T1000 (cell line): ENCODE measurements at places on chromosomes 6 and 20.

DNA sequence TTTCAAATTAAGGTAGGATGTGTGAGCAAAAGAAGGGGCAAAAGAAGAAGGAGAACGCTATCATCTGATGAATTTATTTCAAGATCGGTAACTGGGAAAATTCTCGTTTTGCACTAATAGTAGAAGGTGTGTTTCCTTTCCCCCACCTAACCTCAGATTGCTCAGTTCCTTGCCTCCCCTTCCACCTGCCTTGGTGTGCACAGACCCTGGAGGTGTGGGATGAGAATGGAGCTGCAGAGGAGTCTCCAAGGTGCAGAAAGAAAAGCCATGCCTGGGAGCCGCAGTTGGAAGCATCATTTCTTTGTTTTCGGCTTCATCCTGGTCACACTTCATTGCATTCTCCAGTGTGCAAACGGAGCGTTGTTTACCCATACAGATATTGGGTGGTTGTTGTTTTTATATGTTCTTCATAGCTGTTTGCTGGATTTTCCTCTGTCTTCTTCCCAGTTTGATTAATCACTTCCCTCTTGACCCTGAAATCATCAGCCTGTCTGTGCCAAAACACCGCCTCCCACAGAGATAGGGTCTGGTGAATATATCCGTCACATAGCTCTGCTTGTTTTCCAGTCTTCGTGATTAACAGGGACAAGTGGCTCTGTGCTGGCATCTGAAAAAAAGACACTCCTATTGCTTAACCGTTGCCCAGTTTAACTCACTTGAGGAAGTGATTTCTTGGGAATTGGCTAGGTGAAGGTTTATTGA lies 40.2 kb upstream of the NEDD9 start:
- DNase-seq: no peak

- no peak for DNase-seq
Measured at GRCh38 chr20:24473435-24474223, 4.2 kb downstream of the SYNDIG1 start.

GRCh38 chr6:83462524-83462923 lies 31.7 kb upstream of the ME1 start:
- DNase-seq: no peak

- no peak for DNase-seq
Measured at GRCh38 chr6:27608916-27609883, 136.3 kb upstream of the ZNF184 start.

DNA sequence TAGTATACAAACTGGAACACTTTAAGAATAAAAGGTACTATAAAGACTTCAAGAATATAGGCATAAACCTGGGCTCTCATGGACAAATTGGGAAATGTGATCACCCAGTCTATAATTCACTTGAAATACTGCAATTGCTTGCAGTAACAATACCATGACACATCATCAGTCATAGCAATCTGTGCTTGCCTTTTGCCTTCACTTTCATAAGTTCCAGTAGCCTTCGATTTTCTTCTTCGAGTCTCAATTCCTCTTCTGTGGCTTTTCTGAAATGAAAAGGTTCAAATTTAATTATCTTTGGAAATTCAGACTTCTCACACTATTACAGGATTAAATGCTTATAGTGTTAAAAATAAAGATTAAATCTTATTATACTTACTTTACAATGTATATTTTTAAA lies 96.3 kb upstream of the ZBTB24 start:
- DNase-seq: no peak

GRCh38 chr6:154297721-154298120 lies 58.9 kb downstream of the IPCEF1 start:
- no peak for DNase-seq

DNA sequence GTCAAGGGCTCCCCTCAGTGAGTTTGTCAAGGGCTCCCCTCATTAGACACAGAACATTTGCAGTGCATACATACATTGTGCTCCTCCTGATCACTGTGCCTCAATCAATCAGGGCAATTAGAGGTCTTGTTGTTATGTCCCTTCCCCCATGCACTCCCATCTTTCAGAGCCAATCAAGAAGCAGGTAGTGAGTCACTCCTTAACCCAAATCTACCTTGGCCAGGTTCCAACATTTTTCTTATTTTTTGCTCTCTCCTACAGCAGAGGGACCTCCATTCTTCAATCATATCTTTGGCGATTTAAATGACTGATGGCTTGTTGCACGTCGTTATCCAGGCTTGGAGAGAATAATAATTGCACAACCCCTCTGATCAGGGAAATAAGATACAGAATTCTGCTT lies 409.9 kb upstream of the SPTLC3 start:
- DNase-seq: no peak

- no peak for DNase-seq
Measured at GRCh38 chr6:64694356-64694755, 1012.7 kb downstream of the EYS start.

DNA sequence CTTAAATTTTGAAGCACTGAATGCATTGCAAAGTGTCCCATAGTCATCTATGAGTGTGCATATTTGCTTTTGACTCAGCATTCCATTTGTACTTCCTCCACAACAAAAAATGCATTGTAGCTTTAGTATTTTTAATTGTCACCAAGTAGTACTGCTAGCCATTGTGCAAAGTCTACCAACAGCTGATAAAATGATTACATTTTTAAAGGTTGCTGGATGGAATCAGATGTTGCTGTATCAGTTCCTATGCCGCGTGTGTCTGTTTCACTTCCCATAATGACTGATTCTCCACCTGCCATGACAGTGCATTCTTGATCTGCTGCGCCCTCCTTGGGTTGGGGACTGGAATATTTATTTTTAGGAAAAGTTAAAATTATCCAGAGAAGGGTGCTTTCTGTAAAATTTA lies 41.2 kb downstream of the SLX4IP start:
- no peak for DNase-seq

GRCh38 chr20:57847104-57847503 lies 137.3 kb upstream of the PMEPA1 start:
- DNase-seq: no peak

- no peak for DNase-seq
Measured at GRCh38 chr6:95815389-95816056, 200.3 kb upstream of the FUT9 start.

DNA sequence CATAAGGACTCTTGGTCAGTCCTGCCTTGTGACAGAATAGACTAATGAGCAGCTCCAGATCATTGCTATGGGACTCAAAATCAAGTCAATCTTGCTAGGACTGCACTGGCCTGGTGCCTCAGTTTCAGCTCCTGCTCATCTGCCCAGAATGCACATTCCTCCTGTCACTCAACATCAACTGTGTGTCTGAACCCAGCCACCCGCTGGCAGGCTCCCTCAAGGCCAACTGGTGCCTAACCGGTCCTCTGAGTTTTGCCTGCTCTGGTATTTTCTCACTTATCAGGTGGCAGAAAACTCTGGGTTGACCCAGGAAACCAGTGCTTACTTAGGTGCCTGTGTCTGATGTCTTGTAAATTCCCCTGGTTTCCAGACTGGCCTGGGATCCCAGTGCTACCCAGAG lies 297.7 kb downstream of the DHX35 start:
- DNase-seq: no peak

GRCh38 chr6:45608252-45608913 lies 230.6 kb upstream of the SUPT3H start:
- DNase-seq: peak; percentile 66

DNA sequence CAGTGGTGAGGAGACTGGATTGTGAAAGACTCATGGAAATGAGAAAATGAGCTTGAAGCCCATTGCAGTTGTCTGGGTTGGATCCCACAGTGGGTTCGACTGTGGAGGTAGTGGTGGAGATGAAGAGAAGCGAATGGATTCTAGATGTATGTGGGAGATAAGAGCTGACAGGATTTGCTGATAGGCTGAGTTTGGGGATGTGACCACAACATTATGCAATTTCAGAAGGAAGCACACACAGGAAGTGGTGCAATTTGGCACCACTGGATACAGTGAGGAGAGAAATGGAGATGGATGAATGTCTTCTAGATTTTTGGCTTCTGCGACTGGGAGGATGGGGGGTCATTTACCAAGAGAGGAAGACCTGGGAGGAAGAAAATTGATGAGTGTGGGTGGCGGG lies 64.4 kb upstream of the MAFB start:
- DNase-seq: no peak

GRCh38 chr6:90249458-90249857 lies 47.2 kb downstream of the BACH2 start:
- DNase-seq: no peak

- no peak for DNase-seq
Measured at GRCh38 chr6:167270499-167271311, 20.4 kb upstream of the UNC93A start.

GRCh38 chr20:38075161-38075998 lies 41.8 kb downstream of the RPRD1B start:
- no peak for DNase-seq

DNA sequence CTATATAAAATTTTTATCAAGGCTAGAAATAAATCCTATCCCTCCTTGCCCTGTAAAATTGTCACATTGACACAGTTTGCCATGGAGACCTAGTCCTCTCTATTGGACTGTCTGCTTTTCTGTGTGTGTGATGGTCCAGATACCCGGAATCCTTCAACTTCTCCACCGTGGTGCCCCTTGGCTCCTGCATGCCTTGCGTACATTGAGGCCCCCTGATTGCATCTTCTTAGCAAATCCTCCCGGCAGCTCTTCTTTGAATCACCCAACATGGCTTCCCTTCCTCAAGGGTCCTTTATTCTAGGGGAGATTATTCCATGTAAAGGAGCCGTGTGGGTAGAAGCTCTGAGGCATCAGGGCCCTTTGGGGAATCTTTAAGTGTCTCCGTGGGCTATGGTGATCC lies 219.5 kb downstream of the CDC5L start:
- no peak for DNase-seq

DNA sequence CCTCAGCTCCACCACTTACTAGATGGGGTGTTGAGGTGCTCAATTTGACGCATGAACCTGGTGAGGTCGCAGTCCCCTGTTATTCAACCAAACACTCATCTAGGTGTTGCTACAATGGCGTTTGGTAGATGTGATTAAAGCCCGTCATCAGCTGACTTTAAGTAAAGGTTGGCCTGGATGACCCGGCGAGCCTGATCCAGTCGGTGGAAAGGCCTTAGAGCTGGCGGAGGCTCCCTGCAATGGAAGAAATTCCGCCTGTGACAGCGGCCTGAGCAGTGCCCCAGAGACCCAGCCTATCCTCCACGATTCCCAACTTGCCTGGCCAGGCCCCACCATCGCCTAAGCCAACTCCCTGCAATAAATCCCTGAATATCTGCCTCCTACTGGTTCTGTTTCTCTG lies 171.4 kb downstream of the BMP7 start:
- DNase-seq: no peak

DNA sequence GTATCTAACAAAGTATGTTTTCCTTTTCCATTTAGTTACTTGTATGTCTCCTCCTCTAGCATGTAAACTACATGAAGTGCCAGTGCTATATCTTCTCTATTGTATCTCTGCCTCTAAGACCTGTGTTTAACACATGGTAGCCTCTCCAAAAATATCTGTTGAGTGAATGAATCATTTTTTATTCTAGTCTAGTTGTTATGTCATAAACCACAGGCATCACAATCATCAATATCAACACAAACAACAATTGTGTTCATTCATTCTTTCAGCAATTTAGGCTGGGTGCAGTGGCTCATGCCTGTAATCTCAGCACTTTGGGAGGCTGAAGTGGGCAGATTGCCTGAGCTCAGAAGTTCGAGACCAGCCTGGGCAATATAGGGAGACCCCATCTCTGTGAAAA lies 111.6 kb upstream of the EYA4 start:
- no peak for DNase-seq

DNA sequence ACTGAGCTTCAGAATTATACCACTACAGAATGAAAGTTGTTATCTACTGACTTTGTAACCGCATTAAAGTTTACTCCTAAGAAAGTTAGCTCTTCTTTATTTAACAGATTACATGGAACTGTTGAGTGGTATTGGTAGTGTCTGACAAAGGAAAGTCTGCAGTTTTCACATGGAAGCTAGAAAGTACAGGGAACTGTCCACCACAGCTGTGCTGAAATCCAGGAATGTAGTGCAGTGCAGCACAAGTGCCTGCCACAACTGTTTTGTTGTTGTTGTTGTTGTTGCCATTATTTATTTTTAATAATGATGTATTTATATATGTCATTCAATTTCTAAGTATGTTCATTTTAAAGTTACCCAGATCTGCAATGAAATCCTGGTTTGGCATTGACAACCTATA lies 464.9 kb downstream of the TBC1D32 start:
- no peak for DNase-seq

- peak; percentile 79 for DNase-seq
Measured at GRCh38 chr6:44257025-44257752, at the start of gene SLC35B2. TSS of gene SLC35B2 (minus strand) at chr6:44257528. CDS start at chr6:44257410, 118 bp downstream.

GRCh38 chr20:63536997-63537524 lies at the start of gene PTK6:
TSS of gene PTK6 (minus strand) at chr20:63537376. CDS start at chr20:63537314, 62 bp downstream.
- no peak for DNase-seq
